ENCODE measurements at places on chromosomes 1 and 21. TPM values are rescaled to one million over a fixed set of nuclear protein-coding genes. Genes with fewer than 3 reads are reported as not detected.

DNA sequence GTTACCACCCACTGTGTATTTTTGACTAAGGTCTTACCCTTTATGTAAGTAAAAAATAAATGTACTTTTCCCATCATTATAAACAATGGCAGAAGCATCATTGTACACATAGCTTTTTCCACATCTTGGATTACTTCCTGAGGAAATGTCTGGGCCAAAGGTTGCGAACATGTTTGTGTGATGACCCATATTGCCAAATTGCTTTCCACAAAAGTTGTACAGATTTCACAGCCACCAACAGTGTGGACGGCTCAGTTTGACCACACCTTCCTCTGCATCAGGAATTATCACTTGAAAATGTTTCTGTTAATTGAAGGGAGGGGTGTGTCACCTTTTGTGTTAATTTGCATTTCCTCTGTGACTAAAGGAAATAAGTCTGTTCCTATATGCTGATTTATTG lies 25.7 kb downstream of the AKNAD1 start:
- DNase-seq, result no peak

- no peak for DNase-seq
Measured at GRCh38 chr1:223737342-223737741, 25.0 kb downstream of the CAPN2 start.

GRCh38 chr21:37240978-37241377 lies 26.2 kb downstream of the VPS26C start:
- DNase-seq, result no peak

- no peak for DNase-seq
Measured at GRCh38 chr1:88327391-88328267, 356.4 kb upstream of the PKN2 start.

- DNase-seq, result peak; percentile 4
Measured at GRCh38 chr1:75423616-75424015, 187.3 kb downstream of the SLC44A5 start.

DNA sequence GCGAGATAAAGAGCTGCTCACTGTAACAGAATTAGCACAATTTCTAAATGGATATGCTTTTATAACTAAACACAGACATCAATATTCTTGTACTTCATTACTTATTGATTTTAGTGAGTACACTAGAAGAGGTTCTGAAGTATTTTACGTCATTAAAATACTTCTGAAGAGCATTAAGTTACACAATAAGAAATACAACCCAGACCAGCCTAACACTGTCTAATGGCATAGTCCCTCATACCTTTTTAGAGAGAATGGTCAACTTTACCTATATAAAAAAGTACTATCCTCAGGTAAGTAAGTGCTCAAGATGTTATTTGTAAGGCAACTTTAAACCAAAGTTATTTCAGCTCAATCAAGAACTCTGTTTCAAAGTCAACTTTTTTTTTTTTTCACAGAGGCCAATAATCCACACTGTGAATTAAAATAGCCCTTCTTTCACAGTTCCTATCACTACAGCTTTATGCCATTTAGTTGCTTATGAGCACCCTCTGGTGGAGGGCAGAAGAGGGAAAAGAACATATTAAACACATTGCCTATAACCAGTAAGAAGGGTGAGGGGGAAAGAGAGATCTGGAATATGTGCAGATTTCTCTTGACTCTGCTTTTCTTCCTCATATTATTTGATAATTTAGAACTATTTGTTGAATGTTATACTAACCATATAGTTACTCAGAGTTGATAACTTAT lies 182.1 kb upstream of the DMRTA2 start:
- peak; percentile 61 for DNase-seq

Gene STK40
- total RNA-seq, result 5.3 TPM

DNA sequence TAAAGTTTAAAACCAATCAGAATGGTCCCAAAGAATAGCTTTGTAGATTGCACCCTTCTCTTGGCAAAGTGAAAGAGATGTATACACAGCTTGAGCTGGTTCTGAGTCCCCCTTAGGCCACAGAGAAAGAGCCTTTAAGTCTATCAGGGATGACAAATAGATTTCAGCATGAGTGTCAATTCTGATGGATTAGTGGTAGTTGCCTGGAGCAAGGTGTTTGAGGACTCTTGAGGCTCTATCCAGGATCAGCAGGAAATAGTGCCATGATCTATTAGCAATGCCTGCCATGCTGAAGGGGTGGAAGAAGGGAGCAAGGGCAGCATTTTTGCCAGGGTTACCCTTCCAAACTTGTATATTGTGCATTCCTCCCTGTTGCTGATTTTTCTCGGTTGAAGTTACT lies 116.6 kb downstream of the ATG4C start:
- DNase-seq, result no peak

DNA sequence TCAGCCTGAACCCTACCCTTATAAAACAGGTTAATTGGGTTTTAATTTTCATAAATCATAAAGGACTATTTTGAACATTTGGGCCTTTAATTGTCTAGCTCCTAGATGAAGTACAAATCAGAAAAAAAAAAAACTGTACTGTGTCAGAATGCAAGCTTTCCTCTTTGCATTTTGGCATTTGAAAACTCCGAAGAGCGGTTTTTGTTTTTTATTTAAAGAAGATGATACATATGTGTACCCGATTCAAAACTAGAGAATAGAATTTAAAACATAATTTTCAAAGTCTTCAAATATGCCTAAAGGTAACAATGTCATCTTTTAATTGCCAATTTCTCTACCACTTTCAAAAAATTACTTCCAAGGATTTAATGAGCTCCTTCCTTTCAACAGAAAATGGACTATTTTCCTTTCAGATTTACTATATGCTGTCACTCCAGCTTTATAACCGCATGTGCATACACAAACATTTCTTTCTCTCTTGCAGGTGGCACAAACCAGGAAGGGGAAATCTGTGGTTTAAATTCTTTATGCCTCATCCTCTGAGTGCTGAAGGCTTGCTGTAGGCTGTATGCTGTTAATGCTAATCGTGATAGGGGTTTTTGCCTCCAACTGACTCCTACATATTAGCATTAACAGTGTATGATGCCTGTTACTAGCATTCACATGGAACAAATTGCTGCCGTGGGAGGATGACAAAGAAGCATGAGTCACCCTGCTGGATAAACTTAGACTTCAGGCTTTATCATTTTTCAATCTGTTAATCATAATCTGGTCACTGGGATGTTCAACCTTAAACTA lies 33.7 kb downstream of the MRPL39 start:
- no peak for DNase-seq

DNA sequence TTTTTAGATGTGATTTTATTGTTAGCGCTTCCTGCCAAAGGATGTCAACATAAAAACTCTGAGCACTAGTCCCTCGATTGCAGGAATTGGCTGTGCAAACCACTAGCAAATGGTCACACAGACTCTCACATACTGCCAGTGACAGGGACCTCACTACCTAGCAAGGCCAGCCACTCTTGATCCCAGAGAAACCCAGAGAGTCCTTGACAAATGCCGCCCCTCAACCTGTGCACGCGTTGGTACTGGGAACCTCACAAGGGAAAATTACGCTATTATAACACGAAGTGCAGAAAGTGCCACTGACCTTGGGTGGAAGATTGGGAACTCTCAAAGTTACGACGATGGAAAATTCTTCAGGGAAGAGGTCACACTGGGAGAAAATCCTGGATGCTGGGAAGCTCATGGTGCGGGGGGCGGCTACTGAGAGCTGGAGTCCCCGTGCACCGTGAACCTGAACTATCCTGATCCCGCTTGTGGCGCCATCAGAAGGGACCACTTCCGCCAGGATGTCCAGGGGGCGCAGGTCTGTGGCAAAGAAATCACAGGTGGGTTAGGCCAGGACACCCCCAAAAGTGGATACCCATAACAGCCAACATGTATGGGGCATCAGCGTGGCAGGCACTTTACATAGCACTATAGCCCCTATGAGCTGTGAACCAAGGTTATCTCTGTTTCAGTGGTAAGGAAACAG lies 5.9 kb upstream of the KRTAP10-4 start:
- no peak for DNase-seq

- DNase-seq, result no peak
Measured at GRCh38 chr1:14954210-14954609, 199.3 kb upstream of the TMEM51 start.

- no peak for DNase-seq
Measured at GRCh38 chr1:244022311-244022710, 28.8 kb upstream of the ZBTB18 start.

DNA sequence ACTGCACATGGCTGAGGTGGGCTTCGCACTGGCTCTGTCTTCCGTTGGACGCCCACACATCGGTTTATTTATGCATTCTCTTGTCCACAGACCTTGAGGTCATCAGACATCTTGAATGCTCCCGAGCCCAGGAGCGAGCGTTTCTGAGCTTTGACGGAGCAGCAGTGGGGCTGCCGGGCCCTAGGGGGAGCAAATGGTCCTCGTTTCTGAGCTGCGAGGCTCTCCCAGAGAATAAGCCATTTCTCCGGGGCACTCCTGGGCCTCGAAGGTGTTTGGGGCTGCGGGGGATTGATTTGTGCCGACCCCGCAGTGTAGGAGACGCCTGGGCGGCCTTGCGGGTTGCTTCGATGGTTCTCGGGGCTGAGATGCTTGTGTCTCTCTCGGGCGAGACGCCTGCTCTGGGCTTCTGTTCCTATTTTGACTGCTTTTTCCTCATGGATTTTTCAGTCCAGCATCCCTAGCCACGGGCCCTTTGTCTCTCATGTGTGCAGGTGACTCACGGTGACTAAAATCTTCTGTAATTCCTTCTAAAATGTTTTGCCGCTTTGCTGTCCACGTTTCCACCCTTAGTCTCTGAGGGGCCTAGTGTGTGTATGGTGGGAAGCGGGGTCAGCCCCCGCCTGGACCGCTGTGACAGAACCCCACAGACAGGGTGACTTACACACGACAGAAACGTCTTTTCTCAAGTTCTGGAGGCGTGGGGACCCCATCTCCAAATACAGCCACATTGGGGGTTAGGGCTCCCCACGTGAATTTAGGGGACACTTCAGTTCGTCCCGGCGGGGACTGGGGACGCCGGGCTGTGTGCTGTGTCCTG lies 62.1 kb downstream of the FAAP20 start:
- peak; percentile 79 for DNase-seq

DNA sequence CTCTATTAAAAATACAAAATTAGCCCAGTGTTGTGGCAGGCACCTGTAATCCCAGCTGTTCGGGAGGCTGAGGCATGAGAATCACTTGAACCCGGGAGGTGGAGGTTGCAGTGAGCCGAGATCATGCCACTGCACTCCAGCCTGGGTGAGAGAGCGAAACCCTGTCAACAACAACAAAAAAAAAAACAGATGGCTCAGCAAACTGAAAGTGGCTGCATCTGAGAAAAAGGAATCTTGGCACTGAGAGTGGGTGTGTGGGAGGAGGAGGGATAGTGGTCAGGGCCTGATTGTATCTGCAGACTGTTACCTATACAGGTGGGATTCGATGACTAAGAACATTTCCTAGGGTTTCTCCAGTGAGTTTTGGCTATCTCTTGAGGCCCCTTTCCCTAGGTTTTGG lies 122.2 kb upstream of the BARHL2 start:
- DNase-seq, result no peak

Gene TNFSF4
- total RNA-seq, result 2.1 TPM

DNA sequence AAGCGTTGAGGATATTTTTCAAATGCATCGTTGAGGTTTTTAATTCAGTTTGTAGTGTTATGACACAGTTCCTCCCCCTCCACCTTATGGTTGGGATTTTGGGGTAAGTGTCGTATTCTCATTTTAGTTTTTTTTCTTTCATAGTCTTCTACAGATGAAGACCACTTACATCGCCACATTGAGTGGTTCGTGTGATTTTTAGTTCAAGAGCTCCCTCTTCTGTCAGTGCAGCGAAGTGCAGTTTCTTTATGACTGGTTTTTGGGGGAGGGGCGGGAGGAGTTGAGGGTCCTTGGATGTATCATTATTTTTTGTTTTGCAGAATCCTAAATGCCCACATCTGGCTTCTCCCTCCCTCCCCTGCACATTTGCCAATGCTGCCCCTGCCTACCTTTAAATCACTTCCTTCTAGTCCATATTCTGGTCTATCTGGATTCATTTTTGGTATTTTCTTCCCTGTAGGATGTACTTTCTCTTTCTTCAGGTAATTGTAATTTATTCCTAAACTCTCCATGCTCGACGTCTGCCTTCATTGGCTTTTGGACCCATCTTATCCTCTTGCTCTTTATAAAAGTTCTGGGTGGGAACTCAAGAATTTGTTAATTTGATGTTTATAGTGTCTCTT lies 433.1 kb downstream of the CAMTA1 start:
- DNase-seq, result peak; percentile 65

DNA sequence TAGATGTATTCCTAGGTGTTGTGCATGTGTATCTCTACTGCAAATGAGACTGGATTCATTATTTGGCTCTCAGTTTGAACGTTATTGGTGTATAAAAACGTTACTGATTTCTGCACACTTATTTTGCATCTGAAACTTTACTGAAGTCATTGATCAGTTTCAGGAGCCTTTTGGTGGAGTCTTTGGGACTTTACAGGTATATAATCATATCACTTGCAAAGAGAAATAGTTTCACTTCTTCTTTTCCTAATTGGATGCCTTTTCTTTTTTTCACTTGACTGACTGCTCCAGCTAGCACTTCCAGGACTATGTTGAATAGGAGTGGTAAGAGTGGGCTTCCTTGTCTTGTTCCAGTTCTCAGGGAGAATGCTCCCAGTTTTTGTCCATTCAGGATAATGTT lies 252.2 kb downstream of the SMYD3 start:
- DNase-seq, result no peak

GRCh38 chr1:32759997-32760623 lies 57.0 kb downstream of the YARS1 start:
- DNase-seq, result peak; percentile 86

GRCh38 chr1:70990469-70991253 lies 57.0 kb downstream of the PTGER3 start:
- no peak for DNase-seq

Gene TGFB2
- total RNA-seq, result 0.37 TPM

Gene TSTD1
- total RNA-seq, result 59.9 TPM

DNA sequence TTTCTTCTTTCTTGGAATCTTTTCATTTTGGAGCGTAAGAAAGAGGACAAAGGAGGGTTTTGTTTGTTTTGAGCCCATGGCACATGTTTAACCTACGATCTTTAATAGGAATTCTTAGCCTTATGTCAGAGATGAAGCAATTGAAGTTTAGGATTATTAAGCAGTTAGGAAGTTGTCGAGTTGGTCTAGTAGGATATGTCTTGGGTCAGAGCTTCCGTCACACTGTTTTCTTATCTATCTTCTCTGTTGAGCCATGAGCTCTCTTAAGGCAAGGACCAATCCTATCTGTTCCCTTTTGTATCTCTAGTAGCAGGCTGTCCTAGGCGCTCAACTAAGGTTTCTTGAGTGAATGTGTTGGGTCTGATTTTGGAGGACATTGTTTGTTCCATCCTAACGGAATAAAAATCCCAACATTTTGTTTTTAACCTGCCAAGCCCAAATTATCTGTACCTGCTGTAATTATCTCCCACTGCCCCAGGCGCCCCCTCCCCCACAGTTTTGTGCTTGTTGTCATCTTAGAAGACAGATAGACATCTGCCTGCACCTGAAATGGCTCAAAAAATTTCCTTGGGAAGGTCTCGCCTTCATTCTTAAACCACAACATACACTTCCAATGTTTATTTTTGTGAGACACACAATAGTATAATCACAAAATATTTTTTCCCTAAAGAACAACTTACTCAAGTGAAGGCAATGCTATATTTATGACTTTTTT lies 95.3 kb upstream of the GADD45A start:
- no peak for DNase-seq
